ENCODE measurements at places on chromosomes 12 and 14. TPM values are rescaled to one million over a fixed set of nuclear protein-coding genes. Genes with fewer than 3 reads are reported as not detected.

DNA sequence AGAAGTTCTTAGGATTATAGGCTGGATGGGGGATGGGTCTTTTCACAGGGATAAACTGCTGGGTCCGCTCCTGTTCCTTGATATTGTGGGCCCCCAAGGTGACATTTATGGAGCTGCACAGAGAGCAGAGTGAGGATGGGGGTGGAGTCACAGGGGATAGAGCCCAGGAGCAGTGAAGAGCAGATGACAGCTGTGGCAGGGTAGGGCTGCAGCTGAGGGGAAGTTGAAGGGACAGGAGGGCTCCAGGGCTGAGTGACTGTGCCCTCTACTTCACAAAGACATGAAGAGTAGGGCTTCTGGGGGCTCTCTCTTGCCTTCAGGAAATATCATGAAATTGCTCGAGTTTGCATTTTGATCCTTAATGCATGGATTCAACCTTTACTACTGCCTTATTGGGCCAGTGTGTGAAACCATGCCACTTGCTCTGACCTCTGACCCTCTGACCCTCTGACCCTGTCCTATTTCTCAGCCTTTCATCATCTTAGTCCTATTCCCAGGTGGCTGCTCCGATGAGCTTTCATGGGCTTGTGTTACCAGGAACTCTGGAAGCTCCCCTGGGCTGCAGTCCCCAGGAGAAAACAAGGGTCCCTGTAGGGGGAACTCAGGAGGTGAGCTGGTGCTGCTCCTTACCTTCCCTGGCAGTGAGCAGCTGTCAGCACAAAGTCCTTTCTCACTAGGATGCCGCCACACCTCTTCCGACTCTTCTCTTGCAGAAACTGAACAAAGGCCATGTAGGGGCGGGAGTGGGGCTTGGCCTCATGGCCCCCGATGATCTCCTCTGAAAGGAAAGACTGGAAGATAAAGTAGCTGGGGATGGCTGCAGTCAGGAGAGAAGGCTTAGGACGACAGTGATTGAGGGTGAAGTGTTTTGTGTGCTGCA is 1.6 kb downstream of the GZMH start:
- DNase-seq, result no peak

DNA sequence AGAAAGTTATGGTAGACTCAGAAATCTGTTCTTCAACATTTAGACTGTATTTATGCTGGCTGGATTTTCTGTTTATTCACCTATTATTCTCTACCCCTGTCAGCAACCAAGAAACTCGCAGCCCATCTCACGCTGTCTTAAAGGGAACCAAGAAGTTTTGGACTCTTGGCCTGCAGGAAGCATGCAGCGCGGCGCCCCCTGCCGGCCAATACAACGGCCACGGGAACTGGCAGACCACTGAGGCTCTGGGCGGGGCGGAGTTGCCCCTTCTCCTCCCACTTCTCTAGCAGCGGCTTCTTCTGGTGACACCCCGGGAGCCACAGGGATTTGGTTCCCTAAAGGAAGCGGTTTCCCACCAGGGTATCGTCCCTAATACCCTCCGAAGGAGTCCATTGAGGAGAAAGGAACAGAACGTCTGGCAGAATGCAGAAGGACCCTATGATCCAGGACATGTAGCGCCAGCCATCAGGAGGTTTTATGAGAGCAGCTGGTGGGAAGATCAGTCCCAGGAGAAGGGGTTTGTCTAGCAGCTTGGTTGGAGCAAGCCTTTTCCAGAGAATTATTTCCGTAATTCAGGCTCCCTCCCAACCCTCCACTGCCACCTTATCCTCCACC is 21.0 kb upstream of the RNASE2 start:
- no peak for DNase-seq

DNA sequence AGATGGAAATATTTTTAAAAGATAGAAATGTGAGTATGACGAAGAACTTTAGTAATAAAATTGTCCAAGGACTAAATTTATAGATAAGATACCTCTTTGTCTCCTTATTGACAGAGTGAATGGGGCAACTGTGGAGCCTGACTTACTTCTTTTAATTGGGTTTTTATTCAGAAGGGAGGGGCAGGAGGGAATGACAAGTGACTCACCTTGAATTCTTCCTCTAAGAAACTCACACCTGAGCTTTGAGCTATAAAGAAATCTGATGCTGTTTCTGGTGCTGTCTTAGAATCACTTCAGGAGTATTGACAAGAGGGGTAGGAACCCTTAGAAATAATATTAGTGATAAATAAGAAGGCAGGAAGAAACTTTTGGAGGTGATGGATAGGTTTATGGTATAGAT is 951 bp downstream of the NR1H4 start:
- no peak for DNase-seq

ZBTB39 gene
- total RNA-seq, result 8.0 TPM

TTC5 gene
- total RNA-seq, result 9.7 TPM

HOXC6 gene
- not detected for total RNA-seq
